ENCODE measurements at places on chromosomes 4 and X.
A peak's percentile ranks its signal among the peaks of the same experiment; 100 is the strongest.

- DNase-seq: no peak
Measured at GRCh38 chr4:34371676-34372075, 1872.6 kb downstream of the ARAP2 start.

GRCh38 chr4:145609481-145610427 is 9.4 kb upstream of the MMAA start:
- peak; percentile 71 for DNase-seq

- DNase-seq: no peak
Measured at GRCh38 chrX:100680756-100681155, 36.8 kb downstream of the SRPX2 start.

- no peak for DNase-seq
Measured at GRCh38 chr4:95190751-95191436, 357.9 kb downstream of the UNC5C start.

- DNase-seq: no peak
Measured at GRCh38 chr4:2165391-2165790, 76.5 kb downstream of the HAUS3 start.

DNA sequence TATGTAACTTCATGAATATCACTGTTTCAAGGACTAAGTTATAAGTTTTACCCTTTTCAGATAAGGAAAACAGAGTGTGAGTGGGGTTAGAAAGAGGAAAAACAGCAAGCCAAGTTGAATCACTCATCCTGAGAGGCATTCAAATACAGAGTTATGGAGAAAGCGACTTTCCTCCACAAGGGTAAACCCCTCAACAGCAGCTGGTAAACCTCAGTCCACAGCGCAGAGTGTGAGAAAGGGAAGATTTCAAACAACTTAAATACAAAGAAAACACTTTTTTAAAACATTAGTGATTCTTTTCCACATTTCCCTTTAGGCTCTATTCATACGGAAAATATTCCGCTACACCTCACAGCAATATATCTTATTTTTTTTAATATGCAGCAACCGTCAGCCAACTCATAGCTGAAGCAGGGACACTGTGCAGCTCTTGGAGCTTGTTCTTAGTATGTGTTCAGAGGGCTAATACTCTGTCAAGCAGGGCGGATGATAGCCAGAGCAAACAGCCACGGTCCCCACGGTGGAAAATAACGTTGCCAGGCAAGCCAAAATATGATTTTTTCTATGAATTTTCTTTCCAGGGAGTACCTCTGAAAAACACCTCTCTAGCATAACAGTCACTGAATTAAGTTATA is 488.9 kb upstream of the FAT1 start:
- DNase-seq: no peak

GRCh38 chrX:68821616-68822015 is 7.2 kb upstream of the EFNB1 start:
- DNase-seq: no peak

- DNase-seq: no peak
Measured at GRCh38 chr4:148982200-148982599, 540.0 kb upstream of the NR3C2 start.

DNA sequence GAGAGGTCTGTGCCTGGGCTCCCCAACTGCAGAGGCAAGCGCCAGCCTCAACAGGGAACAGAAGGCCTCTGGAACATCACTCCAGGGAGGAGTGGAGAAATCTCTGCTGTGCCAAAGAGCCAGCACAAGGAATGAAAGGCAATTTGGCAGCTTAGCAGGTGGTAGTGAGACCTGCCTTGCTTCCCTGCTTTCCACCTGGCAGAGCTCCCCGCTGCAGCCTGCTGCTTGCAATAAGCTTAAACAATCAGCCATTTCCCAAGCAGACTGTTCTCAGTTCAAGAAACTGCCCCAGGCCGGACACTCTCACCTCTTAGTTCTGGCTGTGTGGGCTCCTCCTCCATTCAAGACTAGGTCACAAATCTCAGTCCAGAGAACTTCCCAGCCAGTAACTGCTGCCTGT is 370.6 kb downstream of the MAGEB5 start:
- no peak for DNase-seq

DNA sequence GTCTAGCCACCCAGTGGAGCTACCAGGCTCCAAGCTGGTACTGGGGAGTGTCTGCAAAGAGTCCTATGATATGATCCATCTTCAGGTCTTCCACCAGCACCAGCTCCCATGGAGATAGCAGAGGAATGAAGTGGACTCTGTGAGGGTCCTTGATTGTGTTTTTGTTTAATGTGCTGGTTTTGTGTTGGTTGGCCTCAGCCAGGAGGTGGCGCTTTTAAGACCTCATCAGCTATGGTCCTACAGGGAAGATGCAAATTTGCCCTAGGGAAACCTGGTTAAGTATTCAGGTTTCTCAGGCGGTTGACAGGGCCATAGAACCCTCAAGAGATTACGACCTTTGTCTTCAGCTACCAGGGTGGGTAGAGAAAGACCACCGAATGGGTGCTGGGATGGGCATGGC is 1141.1 kb downstream of the STIM2 start:
- DNase-seq: no peak

GRCh38 chrX:4825550-4825949 is 1112.1 kb upstream of the PRKX start:
- no peak for DNase-seq

DNA sequence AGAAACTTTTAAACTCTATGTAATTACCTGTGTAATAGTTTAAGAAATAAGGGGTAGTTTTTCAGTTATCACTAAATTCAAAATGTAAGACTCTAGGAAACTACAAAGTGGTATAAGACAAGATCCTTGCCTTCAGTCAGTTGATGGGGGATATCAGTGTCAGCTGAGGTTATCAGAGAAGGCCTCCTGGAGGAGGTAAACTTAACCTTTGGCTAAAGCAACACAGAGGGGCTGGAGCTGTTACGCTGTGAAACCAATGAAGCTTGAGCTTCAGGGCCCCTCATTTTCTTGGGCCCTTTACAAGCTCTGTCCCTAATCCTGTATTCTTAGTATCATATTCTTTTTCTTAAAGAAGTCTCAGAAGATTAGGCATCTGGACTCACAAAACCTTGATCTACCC is 35.9 kb downstream of the FAM13A start:
- no peak for DNase-seq

- DNase-seq: no peak
Measured at GRCh38 chr4:6379767-6380745, 92.4 kb downstream of the PPP2R2C start.

DNA sequence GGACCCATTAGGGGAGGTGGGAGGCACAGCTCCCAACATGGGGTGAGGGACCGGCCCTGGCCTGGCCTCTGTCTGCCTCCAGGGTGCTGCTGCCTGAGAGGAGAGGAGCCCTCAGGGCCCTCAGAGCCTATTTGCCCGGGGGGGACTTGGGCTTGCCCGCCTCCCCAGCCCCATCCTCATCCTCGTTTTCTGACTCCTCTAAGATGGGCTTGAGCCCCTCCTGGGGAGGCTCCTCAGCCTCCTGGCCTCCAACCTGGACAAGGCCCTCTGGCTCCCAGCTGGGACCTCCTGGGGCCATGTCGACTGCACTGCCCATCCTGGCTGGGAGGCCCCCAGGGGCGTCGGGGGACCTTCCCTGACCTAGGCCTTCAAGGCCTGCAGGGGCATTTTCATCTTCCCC is 2.8 kb downstream of the PNMA6F start:
- no peak for DNase-seq

DNA sequence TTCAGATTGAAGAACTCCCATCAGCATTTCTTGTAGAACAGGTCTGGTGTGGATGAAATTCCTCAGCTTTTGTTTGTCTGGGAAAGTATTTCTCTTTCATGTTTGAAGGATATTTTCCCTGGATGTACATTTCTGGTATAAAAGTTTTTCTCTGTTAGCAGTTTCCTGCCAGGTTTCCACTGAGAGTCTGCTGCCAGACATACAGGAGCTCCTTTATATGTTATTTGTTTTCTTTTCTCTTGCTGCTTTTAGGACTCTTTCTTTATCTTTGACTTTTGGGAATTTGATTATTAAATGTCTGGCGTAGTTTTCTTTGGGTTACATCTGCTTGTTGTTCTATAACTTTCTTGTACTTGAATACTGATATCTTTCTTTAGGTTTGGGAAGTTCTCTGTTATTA is 486.5 kb downstream of the ARAP2 start:
- no peak for DNase-seq

- no peak for DNase-seq
Measured at GRCh38 chr4:15552557-15553362, 83.1 kb downstream of the CC2D2A start.

GRCh38 chrX:71151366-71151765 is 6.7 kb downstream of the NLGN3 start:
- DNase-seq: no peak

DNA sequence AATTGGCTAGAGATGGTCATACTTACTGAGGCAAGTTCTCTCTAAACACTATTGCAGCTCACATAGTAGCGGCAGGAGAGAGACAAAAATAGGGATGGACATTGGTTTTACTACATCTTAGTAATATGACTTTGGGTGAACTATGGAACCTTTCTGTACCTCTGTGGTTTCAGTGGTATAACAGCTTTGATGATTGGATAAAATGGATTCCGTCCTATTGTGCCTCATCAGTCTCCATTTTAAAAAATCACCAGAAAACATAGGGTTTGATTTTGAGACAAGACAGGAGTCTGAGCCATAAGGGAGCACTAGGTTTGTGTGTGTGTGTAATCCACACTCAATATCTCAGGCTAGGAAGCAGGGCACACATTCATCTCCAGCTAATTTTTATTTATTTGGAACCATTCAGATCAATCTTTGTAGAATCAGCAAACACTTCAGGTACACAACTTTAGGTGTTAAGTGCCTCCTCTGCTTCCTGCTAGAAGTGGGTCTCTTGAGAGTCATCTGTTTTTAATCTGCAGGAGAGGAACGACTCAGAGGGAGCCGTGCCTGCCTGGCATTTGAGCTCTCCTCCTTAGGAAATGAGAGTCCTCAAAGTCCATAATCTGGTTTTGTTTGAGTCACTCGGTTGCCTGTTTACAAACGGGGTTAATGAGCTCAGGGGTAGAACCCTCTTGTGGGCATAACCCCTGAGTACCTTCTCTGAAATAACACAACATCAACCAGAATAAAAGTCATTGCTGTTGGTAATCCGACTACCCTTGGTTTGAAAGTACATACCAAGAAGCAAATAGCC is 238.5 kb upstream of the BOD1L1 start:
- no peak for DNase-seq

- DNase-seq: no peak
Measured at GRCh38 chr4:150960079-150960478, 55.0 kb downstream of the LRBA start.

DNA sequence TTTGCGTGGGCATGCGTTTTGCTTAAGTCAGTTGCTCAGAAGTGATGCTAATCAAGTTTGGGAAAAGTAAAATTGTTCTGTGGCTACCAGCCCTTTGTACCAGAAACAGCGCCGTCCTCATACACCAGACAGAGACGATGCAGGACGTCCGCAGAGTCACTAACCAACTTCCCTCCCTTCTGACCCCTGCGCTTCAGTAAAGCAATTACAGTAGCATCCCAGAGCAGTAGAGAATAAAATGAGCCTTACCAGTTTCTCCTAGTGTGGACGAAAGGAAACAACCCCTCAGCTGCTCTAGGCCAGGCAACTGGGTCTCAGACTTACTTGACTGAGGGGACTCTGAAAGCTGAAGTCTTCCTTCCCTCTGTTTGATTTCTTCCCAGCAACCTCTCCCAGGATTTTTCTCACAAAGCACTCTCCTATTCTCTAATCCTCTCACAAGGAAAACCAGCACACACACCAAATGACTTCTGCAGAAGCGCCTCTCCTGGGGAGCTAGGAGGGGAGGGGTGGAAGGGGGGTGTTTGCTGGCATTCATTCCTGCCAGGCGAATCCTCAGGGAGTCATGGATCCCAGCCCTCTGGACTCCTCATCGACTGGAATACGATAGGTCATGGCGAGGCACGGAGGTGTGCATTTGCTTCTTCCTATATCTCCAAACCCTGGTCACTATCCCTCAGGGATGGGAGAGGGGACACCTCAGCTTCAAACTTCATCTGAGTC is 56.0 kb upstream of the MID1 start:
- no peak for DNase-seq

DNA sequence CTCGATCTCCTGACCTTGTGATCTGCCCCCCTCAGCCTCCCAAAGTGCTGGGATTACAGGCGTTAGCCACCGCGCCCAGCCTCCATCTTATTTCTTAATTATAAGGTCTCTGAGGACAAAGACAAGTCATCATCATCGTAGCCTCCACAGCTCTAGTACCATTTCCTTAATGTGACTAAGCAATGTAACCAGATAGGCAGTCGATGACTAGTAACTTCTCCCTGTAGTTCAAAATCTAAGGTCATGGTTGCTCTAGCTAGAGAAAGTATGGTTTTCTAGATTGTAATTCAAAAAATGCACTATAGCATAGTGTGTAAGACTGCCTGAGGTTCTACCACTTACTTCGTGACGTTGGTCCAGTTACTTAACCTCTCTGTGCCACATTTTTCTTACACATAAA is 6.9 kb downstream of the SLC39A8 start:
- no peak for DNase-seq

All from midbrain (tissue), 1 donor.